ELR (cell line): ENCODE measurements at places on chromosomes 5 and 9.
A peak's percentile ranks its signal among the peaks of the same experiment; 100 is the strongest.

DNA sequence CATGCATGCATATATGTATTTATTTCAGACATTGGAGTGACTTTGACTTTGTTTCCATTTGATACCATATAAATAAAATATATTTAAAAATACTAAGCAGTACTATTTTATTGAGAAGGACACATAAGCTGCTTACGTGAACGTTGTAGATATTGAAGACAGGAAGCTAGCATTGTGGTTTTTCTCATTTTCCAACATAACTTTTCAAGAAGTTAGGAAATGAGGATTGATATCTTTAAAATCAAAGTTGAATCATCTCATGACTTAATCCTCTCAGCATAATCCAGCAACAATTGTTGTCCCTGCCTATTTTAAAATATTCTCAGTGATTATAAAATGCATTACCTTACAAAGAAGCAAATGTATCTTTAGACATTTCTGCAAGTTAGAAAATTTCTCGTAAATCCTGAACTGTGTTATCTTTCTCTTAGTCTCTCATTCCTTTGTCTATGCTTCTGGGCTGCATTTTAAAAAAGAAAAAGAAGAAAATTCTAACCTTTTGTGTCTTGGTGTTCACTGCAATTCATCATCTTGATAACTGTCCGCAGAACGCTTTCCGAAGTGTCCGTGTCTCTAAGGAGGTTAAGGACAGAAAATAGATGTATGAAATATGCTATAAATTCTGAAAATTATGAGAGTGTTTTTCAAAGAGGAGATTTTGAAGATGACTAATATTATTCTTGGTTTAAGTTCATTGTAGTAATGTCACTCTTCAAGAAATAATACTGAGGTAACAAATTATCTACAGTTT lies 1089.9 kb upstream of the CDH6 start:
- DNase-seq, result no peak

DNA sequence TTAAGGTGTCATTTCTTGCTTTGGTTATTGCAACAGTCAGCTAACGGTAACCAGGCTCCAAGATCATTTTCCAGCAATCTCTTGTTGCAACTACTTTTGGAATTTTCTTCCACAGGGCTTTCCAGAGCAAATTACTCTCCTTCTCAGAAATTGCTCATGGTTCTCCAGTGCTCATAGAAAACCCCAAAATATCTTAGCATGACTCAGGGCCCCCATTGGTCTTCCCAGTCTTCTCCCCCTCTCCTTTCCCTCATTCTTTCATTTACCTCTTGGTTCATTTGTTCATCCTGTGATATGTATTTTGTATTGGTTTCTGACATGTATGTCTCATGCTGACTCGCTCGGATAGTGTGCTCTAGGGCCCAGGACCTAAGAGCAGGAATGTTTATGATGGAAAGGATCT lies 35.6 kb downstream of the WWC1 start:
- DNase-seq, result peak; percentile 74

GRCh38 chr5:179488975-179489374 lies 61.4 kb upstream of the RUFY1 start:
- no peak for DNase-seq

GRCh38 chr5:159337016-159337955 lies 7.0 kb upstream of the IL12B start:
- DNase-seq, result peak; percentile 82

DNA sequence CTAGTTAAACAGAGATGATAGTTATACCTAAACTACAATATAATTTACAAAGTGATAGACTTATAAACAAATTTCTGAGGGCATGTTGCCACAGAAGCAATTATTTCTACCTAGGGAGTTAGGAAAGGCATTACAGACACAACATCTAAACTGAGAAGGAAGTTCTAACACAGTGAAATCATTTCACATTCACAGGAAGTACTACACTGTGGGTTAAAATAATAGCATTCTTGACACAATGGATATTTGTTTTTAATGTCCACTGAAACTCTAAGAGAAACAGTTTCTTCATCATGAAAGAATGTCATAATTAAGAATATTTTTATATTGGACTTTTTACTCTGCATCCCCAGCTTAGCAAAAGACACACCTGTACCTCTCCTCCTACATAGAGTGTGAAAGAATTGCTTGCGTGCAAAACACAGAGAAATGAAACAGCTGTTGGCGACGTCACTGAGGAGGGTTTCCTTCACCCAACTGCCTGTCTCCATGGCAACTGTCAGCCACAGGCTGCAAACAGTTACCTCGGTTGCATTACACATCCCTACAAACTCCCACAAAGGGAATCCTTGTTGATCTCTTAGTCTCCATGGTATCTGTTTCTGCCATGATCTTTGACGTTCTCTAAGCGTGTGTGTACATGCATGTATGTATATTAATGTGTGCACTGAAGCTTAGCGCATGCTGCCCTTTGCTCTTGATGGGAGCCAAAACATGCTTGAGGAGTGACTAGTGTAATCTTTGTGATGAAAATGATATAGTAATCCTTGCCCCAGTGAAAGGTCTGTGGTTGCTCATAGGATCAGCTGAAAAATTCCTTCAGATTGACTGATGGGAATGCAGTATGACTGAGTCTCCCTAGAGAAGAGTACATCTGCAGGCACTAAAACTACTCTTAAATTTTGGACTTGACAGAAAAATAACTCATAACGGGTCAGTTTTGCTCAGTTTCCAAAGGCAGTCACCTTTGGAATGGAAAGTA lies 168.5 kb downstream of the ACTL7B start:
- no peak for DNase-seq

GRCh38 chr9:137007108-137007815 lies 10.9 kb upstream of the CLIC3 start:
- no peak for DNase-seq

- no peak for DNase-seq
Measured at GRCh38 chr5:10581867-10582511, 18.1 kb downstream of the ANKRD33B start.

GRCh38 chr5:148966348-148966747 lies 96.5 kb downstream of the SH3TC2 start:
- DNase-seq, result no peak

- no peak for DNase-seq
Measured at GRCh38 chr5:1312206-1312605, 17.3 kb upstream of the TERT start.

DNA sequence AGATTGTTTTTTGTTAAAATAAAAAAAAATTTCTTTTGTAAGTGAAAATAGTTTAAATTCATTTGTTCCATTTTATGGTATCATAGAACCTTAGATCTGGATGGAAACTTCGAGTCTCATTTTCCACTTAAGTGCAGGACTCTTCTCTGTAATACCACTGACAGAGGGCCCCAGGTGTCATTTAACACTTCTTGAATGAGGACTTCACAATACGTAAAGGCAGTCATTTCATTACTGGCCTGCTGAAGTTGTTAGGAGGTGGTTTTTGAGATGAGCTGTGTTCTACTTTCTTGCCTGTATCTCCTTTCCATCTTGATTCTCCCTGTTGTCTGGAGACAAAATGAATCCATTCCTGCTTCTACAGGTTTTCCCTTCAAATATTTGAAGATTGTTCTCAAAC lies 455.3 kb downstream of the DMRT2 start:
- DNase-seq, result no peak

DNA sequence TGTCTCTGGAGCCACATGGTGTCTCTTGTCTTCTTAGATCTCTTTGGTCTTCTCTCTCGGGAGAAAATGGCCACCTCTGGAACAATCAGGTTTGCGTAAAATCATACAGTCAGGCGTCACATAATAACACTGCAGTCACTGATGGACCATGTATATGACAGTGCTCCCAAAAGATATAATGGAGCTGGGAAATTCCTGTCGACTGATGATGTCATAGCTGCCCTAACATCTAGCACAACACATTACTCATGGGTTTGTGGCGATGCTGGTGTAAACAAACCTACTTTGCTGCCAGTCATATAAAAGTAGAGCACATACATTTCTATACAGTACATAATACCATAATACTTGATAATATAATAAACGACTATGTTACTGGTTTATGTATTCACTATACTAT lies 30.1 kb upstream of the RAI14 start:
- DNase-seq, result peak; percentile 97

GRCh38 chr5:43753069-43753468 lies 150.1 kb downstream of the NNT start:
- no peak for DNase-seq

- DNase-seq, result peak; percentile 89
Measured at GRCh38 chr9:94805585-94805984, 79.1 kb downstream of the AOPEP start.

GRCh38 chr9:34328500-34328986 lies 525 bp downstream of the KIF24 start:
- peak; percentile 65 for DNase-seq

DNA sequence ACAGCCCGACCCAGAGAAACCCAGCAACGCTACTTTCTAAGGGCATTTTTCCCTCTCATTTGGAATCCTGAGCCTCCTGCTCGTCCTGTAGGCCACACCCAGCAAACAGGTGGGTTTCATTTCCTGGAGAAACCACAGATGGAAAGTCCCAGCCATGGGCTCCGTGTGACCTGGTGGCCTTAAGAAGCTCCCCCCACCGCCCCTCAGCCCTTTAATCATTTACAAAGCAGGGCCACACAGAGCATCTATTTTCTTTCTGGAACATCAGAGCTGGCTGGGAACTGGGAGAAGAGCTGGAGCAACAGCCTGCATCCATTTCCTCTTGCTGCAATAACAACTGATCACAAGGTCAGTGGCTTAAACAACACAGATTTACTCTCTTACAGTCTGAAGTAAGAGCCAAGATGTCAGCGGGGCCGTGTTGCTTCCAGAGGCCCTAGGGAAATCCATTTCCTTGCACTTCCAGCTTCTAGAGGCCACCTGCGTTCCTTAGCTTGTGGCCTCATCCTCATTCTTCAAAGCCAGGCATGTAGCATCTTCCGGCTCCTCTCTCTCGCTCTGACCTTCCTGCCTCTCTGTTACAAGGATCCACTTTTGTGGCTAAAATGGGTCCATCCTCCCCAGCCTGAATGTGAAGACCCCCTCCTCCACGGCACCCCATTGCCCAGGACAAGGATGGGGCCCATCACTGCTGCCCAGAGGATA lies 40.5 kb downstream of the C9orf50 start:
- DNase-seq, result no peak

- no peak for DNase-seq
Measured at GRCh38 chr9:127846443-127847177, 7.8 kb downstream of the ENG start.

DNA sequence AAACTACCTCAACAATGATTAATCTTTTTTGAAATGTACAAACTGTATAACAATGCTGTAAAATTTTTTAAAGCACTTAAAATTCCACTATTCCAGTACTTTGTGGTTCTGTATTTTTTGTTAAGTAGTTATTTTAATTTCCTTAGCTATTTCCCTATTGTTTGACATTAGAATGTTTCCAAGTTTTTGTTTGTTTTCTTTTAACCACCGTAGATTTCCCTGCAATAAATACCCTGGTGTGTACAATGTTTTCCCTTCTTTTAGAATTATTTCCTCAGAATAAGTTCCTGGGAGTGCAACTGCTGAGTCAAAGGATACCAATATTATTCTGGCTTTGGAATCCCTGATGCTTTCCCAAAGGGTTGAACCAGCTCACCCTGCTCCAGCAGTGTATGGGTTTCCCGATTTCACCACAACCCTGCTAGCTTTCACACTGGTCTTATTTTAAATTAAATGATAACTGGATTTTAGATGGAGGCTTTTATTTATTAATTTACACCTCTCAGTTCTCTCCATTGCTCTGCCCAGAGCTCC lies 20.6 kb upstream of the ANGPTL2 start:
- no peak for DNase-seq

DNA sequence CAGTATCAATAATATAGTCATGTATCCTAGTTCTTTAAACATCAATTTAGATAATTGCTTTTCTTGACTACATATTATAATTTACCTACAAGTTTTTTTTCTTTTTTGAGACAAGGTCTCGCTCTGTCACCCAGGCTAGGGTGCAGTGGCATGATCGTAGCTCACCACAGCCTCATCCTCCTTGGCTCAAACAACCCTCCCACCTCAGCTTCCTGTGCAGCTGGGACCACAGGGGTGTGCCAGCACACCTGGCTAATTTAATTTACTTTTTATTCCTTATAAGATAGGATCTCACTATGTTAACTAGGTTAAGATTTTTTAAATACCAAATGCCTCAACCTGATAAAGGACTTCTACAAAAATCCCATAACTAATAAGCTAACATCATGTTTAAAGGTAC lies 21.1 kb downstream of the UIMC1 start:
- DNase-seq, result no peak

GRCh38 chr5:157477814-157478494 lies 17.9 kb downstream of the NIPAL4 start:
- DNase-seq, result no peak

DNA sequence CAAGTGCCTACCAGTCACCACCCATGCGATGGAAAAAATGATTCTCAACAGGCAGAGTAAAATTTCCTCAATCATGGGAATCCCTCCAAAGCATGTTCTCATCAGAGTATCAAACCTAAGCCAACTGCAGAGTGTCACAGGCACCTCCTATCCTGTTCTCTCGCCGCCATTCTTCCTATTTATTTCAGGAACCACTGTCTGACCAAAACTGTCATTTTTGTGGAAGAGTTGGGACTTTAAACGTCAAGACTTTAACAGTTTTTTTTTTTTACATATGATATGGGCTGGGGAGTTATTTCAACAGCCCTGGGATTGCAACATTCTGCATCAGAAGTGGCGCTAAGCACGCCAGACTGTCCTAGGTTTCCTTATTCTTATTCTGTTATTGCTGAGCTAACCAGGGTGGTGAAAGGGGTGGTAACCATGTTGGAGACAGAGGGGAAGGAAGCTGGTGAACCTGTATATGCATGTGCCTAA lies 29.5 kb downstream of the PFDN1 start:
- no peak for DNase-seq

DNA sequence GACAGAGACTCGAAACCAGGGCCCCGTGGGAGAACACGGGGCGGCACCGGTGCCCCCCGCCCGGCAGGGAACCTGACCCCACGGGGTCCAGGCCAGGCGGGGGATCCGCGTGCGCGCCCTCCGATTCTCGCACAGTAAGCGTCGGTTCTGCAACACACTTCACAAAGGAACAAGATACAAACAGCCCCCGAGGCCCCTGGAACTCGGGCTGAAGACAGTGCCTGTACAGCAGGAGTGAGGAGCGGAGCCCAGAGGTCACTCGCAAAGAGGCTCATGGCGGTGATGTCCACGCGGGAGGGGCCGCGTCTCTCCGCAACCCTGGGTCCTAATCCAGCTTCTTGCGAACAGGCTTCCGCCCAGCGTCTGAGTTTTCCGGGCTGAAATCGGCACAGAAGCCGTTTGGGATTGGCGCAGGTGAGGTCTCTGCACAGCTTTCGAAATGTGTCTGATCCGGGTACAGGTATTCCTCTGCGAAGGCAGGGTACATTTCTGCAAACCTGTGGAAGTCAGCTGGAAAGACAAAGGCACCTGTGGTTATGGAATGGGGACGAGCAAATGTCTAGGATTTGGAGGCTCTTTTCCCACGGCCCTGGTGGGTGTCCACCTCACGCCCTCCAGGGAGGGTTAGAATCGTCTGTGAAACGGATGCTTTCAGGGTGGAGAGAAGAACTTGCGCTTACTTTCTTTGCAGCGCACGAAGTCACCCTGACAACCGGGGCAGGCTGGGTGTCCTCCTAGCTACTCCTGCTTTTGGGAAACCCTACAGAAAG lies 18.3 kb upstream of the SLC6A3 start:
- DNase-seq, result no peak
